Activated CD8-positive, alpha-beta T cell treated with anti-CD3 and anti-CD28 coated beads for 36 hours (primary cell): ENCODE measurements at places on chromosomes 6 and 20. TPM values are rescaled to one million over a fixed set of nuclear protein-coding genes. Genes with fewer than 3 reads are reported as not detected.

BHLHE23 gene
- not detected for total RNA-seq

DNA sequence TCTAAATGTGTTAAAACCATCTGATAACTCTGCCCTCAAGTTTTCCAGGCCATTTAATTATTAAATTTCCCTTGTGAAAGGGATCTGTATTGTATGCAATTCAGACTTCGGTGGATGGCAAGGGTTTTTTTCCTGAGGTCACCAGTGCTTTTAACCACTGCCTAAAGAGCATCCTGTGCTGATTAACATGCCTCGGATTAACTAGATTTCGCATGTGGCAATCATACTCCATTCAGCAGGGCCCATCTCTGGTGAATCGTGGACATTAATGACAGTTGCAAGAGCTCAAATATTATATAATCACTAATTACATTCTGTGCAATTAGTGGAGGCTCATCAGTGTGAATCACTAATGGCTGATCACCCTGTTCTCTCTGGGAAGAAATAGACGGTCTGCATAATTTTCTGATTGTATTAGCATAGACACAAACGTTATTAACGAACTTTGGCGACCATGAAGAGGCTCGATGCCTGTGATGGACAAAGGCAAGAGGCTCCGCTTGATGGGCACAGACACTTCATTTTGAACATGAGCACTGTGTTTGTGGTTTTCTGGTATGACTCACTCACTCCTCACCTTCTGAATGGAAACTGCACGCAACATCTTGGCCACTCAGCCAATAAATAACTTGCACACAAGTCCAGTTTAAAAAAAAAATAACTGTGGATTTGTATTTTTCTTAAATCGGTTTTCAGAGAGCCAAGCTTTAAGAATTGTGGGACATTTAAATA is 31.4 kb downstream of the LINC00237 start:
- H3K27ac ChIP-seq: no peak overlapping the region
- no peaks in the 10 kb centered on the region for H3K36me3 ChIP-seq
- H3K27me3 ChIP-seq: peaks cover 23% of the 10 kb centered on the region

MMP24 gene
- not detected for total RNA-seq

TCF15 gene
- total RNA-seq: 0.23 TPM

SEL1L2 gene
- not detected for total RNA-seq
